ENCODE measurements at places on chromosomes 7 and 10.
A peak's percentile ranks its signal among the peaks of the same experiment; 100 is the strongest.

- no peak for DNase-seq
Observed at GRCh38 chr10:63717027-63717715, 196.0 kb downstream of the REEP3 start.

DNA sequence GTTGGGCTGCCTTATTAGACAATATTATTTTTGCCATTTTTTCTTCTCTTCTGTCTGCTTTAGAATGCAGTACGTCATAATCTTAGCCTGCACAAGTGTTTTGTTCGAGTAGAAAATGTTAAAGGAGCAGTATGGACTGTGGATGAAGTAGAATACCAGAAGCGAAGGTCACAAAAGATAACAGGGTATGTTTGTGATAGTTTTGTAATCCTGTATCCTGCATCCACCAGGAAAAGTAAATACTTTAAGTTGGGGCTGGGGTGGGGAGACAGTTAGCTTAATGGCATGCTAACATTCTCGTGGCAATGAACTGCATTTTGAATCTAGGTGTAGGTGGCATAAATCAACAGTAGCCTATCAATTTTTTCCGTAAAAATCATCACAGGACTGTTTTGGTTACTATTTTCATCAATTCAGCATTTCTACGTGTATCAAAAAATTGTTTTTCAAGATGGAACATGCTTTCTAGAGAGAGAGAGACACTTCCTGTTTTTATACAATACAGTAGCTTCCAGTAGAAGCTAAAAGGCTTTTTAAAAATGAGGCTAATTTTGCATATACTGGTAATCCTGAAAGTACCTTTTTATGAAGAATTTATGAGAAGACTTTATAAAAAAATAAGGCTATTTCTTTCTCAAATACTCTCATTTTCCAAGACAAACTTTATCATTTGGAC lies 247.5 kb downstream of the FOXP2 start:
- DNase-seq: no peak

DNA sequence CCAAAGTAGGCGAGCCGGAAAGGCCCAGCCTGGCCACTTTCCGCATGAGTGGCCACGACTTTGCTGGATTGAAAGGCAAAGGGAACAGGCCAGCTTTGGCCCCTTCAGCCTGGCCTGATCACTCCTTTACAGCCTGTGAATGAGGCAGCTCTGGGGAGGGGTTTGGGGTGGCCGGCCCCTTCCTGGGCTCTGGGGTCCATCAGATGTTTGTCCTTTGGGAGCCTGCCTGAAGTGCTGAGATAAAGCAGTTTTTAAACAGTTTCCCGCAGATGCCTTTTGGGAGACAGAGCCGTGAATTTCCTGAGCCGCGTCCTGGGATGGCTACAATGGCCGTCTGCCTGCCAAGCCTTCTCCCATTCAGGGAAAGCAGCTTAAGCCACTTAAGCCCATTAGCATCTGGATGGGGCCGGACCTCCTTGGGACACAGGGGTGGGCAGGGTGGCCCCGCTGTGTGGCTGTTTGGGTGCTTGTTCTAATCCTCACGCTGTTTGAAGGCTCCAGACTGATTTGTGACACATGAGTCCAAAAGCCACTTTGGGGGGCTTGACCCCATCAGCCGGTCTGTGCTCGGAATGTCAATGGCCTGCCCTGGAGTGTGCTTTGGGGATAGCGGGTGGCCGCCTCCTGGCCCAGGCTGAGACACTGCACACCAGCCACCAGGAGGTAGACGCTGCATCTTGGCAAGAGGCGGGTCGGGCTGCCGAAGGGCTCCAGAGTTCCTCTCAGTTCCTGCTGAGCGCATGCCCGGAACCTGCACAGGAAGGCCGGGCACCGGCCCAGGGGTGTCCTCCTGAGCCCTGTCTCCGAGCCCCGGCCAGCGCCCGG lies 38.9 kb downstream of the NKX6-2 start:
- no peak for DNase-seq

DNA sequence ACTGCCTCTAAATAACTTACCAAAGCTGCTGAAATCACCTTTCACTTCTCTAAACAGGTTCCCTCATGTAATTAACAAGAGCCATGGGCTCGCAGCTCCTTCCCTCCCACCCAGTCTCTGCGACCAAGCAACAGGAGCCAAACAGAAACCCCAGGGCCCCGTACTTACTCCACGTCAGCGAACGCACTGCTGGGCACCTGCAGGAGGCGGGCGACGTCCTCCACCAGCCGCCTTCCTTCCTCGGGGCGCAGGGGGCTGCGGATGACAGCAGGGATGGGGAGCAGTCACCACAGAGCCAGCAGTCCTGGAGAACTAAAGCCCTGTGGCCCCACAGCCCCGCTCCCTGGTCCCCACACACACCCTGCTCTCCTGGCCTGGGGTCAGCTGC lies 477.0 kb downstream of the PTPRN2 start:
- DNase-seq: no peak

- DNase-seq: no peak
Observed at GRCh38 chr7:79272066-79272669, 181.3 kb downstream of the MAGI2 start.

GRCh38 chr10:72092987-72093386 lies 4.6 kb upstream of the SPOCK2 start:
- DNase-seq: no peak

DNA sequence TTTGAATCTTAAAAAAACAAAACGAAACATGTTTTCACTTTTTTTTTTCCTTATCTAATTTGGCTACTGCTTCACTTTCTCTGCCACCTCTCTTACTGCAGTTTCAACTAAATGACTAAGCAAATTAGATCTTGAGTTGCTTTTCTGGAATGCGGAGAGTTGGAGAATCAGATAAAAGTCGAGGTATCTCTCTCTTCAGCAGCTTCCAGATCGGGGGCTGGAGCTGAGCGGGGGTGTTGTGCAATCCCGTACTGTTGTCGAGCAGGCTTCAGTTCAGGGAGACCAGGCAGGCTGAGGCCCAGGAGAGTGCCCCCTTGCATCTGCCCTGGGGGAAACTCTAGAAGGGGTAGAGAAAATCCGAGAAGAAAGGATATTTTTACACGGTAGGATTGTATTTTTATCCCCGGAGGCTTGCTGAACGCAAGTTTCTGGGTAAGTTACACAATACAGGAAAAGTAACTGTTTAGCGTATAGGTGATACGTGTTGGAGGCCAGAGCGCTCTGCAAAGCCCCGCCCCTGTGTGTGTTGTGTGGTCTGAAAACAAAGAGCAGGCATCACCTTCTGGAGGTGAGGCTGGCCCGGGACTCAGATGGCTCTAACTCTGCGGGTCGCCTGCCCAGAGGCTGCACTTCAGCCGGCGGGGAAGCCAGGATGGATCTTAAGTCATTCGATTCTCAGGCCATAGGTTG lies 116.6 kb downstream of the KLF6 start:
- DNase-seq: peak; percentile 53

DNA sequence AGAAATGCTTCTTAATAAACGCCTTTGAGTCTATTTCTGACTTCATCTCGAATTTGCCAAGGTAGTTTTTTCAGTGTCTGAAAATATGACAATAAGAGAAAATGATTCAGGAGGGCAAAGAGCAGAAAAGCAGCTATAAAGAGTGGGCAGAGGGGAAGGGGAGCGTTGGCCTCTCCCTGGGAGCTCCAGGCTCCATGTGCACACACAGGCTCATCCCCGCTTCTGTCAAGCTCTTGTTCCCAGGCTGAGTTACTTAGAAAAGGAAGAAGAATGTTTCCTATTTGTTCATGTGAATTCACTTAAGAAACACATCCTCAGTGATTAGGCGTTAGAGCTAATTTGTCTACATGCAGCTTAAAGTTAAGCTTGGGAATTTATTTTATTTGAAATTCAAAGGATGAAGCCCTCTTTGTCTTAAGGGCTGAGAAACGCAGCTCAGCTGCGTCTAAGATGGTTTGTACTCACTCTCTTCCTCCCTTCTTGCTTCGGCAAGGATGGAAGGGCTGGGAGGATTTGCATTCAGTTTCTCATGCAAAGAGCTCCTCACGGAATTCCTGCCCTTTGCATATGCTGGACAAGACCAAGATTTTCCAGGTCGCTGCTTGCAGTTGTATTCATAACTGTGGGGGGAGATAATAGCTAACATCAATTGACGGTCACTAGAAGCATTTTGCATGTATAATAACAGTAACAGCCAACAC lies 29.0 kb upstream of the ATXN7L1 start:
- no peak for DNase-seq

DNA sequence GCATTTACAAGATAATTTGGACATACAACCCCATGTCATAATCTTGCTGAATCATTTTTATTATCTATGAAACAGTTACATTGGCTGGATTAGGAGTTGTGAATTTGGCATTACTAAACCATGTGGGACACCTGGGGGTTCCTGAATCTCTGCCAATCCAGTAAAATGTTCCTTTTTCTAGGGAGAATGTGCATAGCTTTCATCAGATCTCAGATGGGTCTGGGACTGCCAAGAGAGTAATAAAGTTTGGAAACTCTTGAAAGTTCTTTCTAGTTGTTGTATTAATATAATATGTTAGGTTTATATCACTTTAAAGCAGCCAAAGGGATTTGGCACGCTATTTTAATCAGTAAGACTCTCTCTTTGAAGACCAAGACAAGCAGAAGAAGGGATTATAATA lies 62.7 kb downstream of the SEMA3E start:
- DNase-seq: no peak

DNA sequence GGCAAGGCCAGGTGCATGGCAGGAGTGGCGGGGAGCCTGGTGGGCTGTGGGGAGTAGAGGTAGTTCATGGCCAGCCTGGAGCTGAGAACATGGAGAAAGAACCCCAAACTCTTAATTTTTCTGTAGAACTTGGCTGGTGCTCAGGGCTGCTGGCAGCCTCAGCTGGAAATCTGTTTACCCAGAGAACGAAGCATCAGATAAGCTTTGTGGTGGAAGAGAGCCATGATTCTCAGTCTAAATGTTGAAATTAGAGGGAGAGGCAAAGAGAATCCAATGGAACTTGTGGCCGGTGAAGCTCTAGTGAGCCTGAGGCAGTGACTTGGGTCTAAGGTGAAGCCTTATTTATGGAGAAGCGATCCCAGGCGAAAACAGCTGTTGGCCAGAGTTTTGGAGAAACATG lies 126.4 kb downstream of the CCDC3 start:
- no peak for DNase-seq

DNA sequence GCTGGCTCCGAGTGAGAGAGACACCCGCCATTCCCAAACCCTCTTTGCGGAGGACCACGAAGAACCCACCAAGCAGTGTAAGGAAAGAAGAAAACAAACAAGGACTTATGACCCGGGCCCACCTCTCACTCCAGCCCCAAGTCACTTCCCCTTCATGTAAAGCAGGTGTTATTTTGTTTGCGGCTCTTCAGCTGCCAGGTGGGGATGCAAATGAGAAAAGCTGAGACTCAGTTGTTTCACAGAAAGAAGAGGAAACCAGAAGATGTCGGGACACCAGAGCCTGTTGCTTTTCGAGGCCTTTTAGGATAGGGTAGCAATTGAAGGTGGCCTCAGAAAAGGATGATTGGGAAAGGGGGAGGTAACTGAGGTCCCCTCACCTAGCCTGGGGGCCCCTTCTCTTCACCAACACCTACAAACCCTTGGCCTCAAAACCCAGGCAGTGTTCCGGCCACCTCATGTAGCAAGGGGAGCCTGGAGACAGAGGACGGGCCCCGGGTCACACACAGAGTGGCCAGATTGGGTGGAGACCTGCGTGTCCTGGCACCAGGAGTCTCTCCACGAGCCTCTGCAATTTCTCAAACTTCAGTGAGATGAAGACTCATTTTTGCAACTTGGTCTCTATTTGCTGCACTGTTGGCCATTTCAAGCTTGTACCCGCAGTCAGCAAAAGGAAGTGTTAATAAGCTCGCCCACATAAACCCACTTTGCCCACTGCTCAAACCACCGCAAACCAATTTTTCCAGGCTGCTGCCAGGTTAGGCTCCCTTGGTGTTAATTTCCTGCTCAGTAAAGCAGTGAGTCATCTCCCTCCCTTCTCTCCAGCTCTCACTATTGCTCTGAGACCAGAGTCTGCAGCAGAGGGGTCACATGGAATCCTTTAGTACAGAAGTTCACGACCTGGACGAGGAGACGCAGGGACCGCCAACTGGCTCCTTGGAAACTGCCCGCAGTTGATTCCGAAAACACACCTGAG lies 45.5 kb downstream of the AOC1 start:
- DNase-seq: no peak

Data from activated T-helper 9 cell treated with anti-CD3 and anti-CD28 coated beads, Interleukin-2, amount 50 U/mL, for 16 hours (primary cell).